Activated T-cell treated with anti-CD3 and anti-CD28 coated beads for 24 hours (primary cell): ENCODE measurements at places on chromosomes 1 and 21.

DNA sequence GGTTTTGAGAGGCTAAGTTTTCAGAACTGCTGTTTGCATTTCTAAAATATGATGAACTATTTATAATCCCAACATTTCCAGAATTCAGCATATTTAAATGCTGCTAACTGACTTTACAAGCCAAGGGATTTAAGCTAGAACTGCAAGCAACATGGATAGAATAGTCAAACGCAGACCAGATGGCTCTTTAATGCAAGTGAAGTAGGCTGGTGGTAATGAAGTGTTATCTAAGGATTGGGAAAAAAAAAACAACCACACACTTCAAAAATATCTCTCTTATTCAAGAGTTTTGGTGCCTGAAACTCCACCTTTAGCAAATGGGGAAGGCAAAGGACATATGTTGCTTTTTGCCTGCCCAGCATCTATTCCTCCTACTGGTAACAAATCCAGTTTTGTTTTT lies 20.9 kb upstream of the SSX2IP start:
- DNase-seq, result no peak

- no peak for DNase-seq
These were observed 4.2 kb downstream of the CD244 start for GRCh38 chr1:160858507-160858906.

GRCh38 chr21:36122977-36123376 lies 11.9 kb upstream of the CBR3 start:
- DNase-seq, result no peak

- no peak for DNase-seq
These were observed 58.5 kb upstream of the C1orf87 start for GRCh38 chr1:60132108-60132507.

- DNase-seq, result no peak
These were observed 17.6 kb downstream of the FAM177B start for GRCh38 chr1:222754366-222755139.

DNA sequence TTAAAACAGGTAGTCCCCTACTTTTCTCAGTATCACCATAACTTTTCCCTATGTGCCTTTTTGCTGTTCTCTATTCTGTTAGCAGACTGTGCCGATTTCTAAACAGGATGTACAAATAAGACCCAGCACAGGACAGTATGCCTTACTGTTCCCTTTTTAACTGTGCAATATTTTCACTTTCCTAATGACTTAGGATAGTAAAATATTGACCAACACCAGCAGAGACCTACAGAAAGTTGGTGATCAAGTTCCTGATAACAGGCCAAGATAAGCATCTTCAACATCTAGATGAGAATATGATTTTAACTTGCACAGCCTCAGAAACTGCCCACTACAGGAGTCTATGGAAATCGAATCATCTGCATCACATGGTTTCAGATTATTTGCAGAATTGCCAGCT lies 42.0 kb downstream of the ADSS2 start:
- DNase-seq, result no peak

- no peak for DNase-seq
These were observed 9.6 kb upstream of the SH2D1B start for GRCh38 chr1:162421258-162422164.

DNA sequence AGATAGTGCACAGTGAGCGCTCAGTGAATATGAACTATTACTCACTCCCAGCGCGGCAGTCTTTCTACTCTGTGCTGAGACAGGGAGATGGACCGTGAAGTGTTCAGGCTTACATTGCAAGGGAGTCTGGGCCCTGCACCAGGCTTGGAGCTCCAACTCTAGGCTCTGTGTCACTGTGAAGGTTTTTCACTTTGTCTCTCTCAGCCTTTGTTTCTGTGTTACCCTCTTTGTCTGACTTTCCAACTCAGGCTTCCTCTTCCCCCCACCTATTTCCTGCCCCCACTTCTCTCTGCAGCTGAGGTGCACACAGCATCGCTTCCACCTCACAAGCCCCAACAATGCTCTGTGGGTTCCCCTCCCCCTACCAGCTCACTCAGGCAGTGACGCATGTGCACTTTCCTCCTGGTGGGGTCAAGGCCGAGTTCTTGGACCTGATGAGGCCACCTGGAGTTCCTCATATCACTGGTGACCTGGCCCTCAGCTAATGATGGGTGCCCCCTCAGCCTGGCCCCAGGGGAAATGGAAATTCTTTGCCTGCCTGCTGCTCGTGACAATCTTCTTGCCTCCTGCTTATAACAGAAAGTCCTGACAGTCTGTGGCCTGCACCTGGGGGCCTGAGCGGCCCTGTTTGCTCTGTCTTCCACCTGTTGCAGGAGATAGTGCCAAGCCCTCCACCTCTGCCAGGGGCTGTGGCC lies 1.1 kb upstream of the LCK start:
- peak; percentile 77 for DNase-seq

DNA sequence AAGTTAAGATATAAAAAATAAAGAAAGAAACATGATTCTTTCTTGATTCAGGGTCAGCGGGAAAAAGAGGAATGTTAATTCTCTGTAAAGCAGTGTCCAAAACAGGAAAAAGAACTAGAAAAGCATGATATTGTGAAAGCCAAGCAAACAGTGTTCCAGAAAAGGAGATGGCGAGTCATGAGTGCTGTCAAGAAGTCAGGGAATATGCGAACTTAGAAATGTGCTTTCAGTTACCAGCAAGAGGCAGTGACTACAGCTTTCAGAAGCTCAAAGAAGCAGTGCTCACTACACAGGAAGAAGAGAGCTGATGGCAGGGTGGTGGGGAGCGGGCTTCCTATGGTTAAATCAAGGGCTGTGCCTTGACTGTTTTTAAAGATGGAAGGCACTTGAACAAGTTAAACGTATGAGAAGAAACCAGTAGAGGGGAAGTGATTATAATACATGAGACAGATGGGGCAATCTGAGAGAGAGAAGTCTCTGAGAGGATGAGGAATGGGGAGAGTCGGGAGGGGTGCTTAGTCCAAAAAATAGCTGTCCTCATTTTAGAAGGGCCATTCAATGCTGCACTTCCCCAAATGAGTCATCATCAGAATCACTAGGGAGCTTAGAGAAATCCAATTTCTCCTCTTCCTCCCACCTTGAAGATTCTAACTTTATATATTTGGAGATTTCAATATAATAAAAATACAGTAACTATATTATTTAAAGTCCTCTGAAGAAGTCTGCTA lies 90.4 kb downstream of the KCNK1 start:
- no peak for DNase-seq

GRCh38 chr1:155471891-155472290 lies 90.7 kb downstream of the ASH1L start:
- DNase-seq, result no peak

GRCh38 chr1:111538343-111539025 lies 35.1 kb upstream of the ADORA3 start:
- DNase-seq, result no peak

GRCh38 chr1:35499652-35500176 lies 57.5 kb downstream of the KIAA0319L start:
- DNase-seq, result no peak

GRCh38 chr1:3714284-3714741 lies 37.9 kb upstream of the CCDC27 start:
- DNase-seq, result no peak

- no peak for DNase-seq
These were observed 290.2 kb downstream of the HLX start for GRCh38 chr1:221169447-221169889.

DNA sequence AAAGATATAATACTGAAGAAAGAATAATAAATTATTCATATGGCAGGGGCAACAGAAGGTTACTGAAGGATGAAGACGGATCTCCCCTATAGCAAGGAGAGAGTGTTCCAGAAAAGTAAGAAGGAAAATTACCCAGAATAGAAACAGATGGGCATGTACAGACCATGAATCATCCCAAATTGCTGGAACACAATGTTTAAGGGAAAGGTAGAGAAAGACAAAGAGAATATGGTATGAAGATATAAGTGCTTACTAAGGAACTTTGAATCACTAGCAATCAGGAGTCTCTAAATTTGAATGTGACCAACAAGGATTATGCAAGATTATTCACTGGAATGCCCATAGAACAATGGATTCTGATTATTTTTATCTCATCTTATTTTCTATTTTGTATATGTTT lies 375.4 kb downstream of the COL11A1 start:
- no peak for DNase-seq

GRCh38 chr1:10495475-10495817 lies 20.7 kb downstream of the PEX14 start:
- no peak for DNase-seq

DNA sequence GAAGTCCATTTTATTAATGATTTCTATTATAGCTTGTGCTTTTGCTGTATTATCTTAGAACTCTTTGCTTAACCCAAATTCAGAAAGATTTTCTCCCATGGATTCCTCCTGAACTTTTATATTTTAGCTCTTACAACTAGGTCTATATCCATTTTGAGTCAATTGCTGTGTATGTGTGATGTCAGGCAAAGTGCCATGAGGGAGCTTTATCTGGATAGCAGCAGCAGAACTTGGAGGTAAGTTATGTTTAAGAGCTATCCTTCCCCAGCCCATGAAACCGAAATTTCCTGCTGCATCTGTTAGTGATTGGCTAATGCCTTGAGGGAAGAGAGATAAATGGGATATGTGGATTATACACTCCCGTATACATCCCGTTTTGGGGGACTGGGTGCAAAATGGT lies 29.9 kb downstream of the ADAM30 start:
- no peak for DNase-seq

- no peak for DNase-seq
These were observed at the start of gene MMEL1 for GRCh38 chr1:2632561-2633361. TSS of gene MMEL1 (minus strand) at chr1:2633016. CDS start at chr1:2629484, 3,532 bp downstream.

GRCh38 chr21:46159390-46159789 lies 4.0 kb upstream of the FTCD start:
- DNase-seq, result no peak

DNA sequence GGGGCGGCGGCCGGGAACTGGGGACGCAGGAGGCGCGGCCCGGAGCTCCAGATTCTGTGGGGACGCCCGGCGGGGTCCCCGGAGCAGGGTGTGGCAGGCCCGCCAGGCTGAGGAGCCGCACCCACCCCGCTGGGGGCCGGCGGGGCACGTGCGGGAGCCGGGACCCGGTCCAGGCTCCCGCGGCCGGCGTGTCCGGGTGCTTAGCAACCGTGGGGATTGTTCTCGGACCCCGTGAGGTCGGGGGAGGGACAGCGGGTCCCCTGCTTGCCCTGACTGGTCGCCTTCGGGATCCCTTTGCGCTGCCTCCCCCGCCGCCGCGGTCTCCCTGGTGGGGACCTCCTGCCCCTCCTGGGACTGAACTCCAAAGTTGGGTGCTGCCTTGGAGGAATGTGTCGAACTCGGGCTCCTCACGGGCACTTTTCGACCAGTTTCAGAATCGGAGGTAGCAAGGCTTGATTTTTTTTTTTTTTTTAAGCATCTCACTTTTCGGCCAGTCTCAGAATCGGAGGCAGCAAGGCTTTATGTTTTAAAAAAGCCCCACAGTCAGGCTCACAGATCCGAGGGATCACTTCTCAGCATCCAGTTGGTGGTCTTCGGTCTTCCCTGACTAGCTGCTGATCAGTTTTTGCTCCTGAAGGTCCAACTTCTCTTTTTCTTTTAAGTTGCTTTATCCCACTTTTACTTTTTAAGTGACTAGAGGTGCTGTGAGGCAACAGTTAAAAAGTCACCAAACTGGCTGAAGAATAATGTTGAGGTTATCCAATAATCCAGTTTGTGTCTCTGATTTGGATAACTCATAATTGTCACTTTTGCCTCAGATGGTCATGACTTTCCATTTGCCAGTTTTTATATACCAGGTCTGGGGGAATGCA lies 648 bp downstream of the FAM76A start:
- peak; percentile 21 for DNase-seq

- no peak for DNase-seq
These were observed 395.0 kb upstream of the USP24 start for GRCh38 chr1:55610203-55610602.

- no peak for DNase-seq
These were observed 19.5 kb downstream of the MAP7D1 start for GRCh38 chr1:36175137-36176095.

DNA sequence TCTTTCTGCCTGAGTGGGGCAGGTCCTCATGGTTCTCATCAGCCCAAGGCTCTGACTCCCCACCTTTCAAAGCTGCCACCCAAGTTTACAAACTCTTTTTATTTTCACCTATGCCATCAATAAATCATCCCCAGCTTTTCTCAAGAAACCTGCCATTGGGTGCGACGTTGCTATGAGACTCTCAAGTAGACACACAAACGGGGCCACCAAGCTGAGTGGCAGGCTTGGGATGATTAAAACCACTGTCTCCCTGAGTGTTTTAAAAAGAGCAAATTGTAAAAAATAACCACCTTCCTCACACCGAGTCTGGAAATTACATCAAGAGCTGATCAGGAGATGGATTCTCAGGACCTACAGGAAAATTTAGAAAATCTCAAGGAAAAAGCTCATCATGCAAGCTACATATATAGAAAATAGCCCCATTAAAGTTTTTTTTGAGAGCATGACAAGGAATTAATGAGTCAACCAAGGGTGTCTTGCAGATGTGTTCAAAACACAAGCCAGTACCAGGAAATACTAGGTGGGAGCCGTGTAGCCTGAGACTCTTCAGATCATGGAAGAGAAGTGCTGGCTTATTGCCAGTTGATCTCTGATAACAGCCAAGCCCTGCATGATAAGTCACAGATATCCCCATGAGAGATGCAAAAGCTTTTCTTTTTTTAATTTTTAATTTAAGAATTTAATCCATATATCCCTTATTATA lies 158.4 kb upstream of the BACE2 start:
- DNase-seq, result no peak

DNA sequence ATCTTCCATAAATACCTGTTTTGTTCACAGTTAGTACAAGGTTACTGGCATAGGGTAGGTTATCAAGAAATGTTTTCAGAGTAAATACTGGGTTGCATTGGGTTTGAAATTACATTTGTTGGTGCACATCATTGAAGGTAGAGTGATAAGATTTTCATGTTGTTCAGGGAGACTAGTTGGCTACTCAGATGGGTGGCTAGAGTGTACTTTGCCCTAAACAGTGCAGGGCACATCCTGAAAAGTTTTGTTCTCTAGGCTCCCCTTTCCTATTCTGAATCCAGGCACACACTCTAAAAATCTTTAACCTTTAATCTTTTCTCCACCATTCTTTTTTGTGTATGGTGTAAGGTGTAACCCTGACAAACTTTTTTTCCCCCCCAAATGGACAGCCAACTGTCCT lies 18.0 kb downstream of the POU2F1 start:
- no peak for DNase-seq

DNA sequence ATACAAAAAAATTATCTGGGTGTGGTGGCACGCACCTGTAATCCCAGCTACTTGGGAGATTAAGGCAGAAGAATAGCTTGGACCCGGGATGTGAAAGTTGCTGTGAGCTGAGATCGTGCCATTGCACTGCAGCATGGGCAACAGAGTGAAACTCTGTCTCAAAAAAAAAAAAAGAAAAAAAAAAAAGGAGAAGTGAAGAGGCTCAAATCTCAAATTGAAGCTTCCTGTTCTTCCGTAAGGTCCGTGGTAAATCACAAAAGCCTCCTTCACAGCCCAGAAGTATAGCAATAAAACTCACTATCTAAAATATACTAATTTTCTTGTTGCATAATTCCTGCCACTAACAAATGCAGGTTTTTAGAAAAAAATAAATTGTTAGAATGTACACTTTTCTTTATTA lies 498.2 kb upstream of the BRINP3 start:
- DNase-seq, result no peak
